ENCODE measurements at places on chromosomes 3 and 15.

DNA sequence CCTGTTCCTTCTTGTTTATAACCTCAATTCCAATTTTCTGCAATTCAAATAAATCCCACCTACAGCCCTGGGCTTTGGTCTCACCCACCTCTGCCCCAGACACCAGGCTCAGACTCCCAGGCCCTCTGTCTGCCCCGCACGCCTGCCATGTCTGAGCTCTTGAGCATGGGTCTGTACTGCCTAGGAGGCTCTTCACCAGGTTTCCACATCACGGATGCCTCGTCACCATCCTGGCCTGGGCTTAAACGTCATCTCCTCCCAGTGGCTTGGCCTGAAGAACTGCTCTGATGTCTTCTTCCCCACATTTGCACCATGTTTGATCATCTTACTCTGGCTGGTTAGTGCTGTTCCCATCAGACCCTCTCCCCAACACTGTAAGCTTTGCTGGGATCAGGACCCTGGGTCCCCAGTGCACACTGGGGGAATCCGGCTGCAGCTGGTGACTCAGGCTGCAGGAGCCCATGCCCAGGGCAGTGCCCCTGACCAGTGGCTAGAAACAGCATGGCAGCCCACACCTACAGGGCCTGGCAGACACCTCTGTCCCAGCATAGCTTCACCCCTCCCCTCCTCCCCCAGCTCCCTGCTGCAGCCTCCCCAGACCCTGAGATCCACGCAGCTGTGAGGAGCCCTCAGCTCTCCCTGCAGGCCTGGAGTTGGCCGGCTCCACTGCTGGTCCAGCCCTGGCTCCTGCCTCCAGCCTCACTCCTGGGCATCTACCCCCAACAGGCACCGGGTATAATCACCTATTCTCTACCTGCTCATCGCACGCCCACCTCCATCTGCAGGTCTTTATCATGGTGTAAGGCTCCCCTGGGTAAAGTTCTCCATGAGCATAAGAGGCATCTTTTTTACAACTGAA is 162.8 kb upstream of the NSMCE3 start:
- no peak for DNase-seq

DNA sequence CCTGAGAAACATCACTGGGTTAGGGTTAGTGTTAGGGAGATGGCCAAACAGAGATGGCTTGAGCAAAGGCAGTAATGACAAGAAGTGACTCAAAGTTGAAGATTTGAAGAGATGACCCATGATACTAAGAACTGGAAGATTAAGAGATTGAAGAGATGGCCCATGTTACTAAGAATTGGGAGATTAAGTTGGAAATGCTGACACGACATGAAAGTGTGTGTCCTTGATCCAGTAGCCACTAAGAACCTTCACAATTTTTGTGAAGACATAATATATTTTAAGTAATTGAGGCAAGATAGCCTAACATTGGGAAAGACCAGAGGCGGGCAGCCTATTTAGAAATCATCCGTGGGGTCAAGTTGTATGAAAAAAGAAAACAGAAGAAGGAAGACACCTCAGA is 239.4 kb downstream of the ADAMTSL3 start:
- no peak for DNase-seq

- no peak for DNase-seq
Observed at GRCh38 chr3:105626739-105627138, 242.1 kb downstream of the CBLB start.

DNA sequence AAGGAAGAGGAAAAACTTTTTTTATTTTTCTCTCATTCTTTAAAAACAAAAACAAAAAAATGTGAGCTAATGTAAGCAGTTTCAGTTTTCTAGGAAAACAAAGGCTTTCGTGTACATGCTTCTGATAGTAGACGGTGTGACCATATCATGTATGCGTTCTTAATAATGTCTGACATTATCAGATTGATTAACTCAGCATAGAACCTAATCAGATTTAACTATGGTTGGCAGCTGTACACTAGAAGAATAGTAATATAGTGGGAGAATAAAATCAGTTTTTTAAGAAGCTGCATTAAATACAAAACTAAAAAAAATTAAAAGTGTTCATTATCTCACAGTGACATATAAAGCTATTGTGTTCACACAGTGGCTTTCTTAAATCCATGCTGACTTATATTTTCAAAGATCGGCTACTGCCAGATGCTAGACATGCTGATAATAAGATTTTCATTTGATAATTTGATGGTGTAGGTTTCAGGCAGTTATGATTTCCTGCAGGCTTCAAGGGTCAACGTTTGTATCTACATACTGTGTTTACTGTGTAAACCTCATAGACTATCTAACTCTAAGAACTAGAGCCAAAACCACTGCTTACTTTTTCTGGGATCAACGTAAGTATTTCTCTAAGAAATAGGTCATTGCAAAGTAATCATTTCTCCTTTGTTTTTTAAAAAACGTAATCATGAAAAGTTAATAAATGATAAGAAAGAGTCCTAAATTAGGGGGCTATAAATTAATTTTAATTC is 74.0 kb downstream of the UBE2E2 start:
- no peak for DNase-seq

- no peak for DNase-seq
Observed at GRCh38 chr3:117844676-117845075, 1135.1 kb downstream of the TUSC7 start.

GRCh38 chr3:27565201-27565852 is 81.1 kb upstream of the SLC4A7 start:
- no peak for DNase-seq

DNA sequence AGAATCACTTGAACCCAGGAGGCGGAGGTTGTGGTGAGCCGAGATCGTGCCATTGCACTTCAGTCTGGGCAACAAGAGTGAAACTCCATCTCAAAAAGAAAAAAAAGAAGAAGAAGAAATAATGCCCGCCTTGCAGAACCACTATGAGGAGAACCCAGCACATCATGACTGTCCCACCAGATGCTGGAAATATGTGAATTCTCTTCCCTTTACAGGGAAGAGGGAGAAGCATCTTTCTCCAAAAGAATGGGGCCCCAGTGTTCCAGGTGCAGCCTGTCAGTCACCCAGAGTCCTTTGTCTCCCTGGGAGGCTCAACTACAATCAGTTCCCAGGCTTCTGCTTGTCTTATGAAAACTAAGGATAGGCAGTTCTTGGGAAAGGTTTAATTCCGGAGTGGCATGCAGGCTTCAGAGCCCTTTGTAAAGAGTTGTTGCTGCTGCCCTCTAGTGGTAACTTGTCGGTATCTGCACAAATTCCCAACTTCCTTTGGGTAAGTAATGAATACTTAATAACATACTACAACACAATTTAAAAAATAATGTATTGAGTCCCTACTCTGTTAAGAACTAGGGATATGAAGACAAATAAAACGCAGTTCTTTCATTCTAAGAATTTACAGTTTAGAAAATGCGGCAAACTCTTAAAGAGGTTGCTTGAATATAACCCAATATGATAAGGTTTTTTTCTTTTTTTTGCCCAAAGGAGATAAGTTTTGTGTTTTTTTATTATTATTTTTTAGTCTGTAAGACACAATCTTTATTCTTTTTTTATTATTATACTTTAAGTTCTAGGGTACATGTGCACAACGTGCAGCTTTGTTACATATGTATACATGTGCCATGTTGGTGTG is 18.6 kb upstream of the TICRR start:
- DNase-seq, result no peak

- no peak for DNase-seq
Observed at GRCh38 chr15:85778107-85778776, 16.5 kb downstream of the KLHL25 start.

DNA sequence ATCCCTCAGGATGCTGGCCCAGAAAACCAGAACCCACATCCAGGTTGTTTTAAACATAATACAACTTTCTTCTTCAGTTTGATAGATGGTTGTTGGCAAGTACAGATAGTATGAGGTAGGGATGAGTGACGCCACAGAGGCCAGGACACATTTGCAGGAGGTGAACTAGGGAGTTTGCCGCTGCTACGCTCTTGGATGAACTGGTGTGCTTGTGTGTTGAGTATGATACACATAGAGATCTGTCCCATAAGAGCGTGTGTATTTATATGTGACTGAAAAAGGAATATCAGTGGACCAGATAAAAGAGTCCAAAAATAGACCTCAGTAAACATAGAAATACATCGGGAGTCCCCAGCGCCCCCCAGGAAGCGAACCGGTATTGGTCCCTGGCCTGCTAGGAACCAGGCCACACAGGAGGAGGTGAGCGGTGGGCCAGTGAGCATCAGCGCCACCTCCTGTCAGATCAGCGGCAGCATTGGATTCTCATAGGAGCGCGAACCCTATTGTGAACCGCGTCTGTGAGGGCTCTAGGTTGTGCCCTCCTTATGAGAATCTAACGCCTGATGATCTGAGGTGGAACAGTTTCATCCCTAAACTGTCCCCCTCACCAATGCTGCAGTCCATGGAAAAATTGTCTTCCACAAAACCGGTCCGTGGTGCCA is 98.1 kb downstream of the LRRK1 start:
- no peak for DNase-seq

DNA sequence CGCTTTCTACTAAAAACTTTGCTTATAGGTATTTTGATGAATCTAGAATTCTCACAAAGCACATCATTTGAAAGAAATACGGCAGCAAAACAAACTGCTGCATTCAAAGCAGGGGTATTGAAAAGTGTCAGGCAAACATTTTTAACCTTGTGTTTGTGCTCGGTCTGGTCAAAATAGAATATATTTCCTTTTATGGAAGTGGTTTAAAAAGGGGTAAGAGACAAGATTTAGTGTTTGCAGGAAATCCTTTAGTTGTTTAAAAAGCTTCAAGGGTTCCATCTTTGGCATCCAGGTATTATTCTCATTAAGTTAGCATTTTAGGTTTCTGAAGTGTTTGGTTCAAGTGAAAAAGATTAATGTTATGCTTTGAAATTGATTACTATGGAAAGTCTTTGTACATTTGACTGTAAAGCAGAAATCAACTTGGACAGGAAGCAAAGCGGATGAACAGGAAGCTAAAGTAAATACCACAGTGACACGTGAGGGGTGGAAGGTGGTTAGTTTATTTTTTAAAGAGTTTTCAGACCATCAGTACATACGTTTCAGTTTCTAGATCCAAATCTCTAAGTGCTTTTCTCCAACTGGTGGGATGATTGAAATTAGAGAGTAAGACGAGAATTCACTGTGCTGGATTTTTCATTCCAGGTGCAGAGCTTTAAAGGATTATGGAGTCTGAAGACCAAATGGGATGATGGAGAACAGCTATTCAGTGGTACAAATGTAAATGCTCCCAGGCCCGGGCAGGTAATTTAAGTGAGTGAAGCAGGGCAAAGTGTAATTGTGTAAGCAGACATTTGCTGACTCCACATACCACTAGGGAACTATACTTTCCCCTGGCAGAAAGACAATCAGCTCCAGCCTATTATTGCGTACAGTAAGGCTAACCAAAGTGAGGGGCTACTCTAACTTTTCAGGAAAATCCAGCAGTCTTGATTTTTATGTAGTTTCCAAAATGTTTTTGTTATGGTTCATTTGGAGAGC is 341.8 kb upstream of the TBL1XR1 start:
- DNase-seq, result no peak

DNA sequence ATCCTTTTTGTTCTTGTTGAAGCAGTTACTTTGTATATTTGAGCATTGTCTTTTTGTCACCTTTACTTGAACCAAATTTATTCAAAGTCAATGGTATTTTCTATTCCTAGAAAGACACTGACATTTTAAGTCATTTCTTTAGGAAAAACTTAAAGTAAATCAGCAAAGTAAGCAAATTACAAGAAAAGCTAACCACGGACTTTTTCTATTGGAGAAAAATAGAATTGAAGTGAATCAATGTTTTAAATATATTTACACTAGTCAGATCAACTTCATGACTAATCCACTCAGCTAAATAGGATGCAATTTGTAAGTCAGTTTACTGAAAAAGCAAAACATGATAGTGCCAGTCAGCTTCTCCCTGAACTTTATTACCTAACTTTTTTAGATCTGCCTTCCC is 733.8 kb upstream of the ALCAM start:
- DNase-seq, result no peak

GRCh38 chr15:81281766-81282605 is 42.0 kb downstream of the STARD5 start:
- no peak for DNase-seq

DNA sequence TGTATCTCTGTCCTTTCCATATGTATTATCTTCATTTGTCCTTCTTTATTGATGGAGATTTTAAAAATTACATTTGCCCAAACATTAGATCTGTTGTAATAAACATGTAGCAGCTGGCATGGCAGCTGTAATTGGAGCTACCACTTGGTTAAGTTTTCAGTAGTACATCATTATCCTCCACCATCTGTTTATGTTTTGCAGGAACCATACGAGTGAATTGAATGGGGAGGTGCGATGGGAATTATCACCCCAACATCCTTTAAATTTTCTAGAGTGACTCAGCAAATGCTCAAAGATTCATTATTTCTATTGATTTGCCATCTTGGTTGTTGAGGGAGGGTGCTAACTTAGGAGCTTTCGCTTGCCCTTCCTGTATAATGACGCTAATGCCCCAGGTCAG is 32.6 kb upstream of the NOX5 start:
- no peak for DNase-seq

- no peak for DNase-seq
Observed at GRCh38 chr3:65439641-65440284, 599.0 kb downstream of the MAGI1 start.
